KBM-7 (cell line): ENCODE measurements at places on chromosomes 7 and 10.

- no peak for DNase-seq
These were observed 81.3 kb downstream of the ZRANB1 start for GRCh38 chr10:125023255-125023654.

DNA sequence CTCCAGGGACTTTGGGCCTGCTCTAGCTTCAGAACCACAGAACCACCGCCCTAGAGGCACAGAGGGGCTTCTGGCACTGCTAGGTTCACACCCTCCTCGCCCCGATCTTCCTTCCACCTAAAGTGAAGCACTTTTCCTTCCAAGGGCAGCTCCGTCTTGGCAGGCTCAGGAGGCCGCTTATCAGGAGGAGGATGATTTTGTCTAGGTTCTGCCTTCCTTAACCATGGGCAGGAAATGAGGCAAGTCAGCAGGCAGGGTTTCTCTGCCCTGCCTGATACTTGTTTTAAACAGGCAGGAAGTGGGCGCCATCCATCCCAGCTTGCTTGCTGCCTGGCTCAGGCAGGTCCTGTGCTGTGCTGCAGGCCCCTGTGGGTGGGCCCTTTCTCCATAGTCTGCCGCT lies 8.3 kb upstream of the ATP6V0E2 start:
- peak; percentile 67 for DNase-seq

- DNase-seq = no peak
These were observed 222.9 kb downstream of the DNAJB6 start for GRCh38 chr7:157559596-157560257.

- no peak for DNase-seq
These were observed 263.2 kb downstream of the FZD1 start for GRCh38 chr7:91527460-91527859.

GRCh38 chr7:125020801-125021200 lies 91.2 kb upstream of the POT1 start:
- no peak for DNase-seq
